Omental fat pad (tissue), 4 donors: ENCODE measurements at places on chromosomes 16 and 17. TPM values are rescaled to one million over a fixed set of nuclear protein-coding genes. Genes with fewer than 3 reads are reported as not detected.

The SYT17 gene
- 4.7 TPM for total RNA-seq

The TNFRSF17 gene
- 1.2 TPM for total RNA-seq

The CES4A gene
- total RNA-seq: 15.1 TPM

The CRYBA1 gene
- not detected for total RNA-seq

The PRSS27 gene
- 1.1 TPM for total RNA-seq

The MPV17L gene
- total RNA-seq: 7.8 TPM

DNA sequence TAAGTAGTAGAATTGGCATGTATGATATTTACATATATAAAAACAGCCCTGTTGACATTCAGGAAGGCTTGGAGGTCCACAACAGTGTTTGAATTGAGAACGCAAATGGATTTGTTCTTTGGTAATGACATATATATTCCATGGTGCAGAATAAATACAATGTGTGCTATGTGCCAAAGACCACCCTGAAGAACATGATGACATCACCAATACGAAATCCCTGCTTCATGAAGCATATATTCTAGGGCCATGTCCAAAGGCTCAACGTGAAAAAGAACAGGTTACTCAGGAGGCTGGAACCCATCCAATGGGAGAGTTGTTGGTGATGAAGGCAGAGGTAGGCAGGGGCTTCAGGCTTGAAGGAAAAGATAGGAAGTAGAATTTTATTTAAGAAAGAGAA is 423.9 kb upstream of the MAF start:
- DNase-seq: no peak

- no peak for DNase-seq
These were observed 2.5 kb downstream of the C1QTNF8 start for GRCh38 chr16:1093284-1094123.

DNA sequence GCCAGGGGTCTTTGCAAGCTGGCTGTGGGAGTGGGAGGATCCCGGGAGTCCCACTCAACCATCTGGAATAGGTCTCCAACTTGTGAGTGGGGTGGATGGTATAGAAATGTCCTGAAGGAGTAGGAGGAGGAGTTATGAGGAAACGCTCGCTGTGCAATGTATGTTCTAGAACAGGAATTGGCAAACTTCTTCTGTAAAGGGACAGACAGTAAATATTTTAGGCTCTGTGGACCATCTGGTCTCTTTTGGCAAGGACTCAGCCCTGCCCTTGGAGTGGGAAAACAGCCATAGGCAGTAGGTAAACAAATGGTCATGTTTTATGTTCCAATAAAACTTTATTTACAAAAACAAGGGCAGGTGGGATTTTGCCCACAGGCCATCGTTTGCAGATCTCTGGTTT is 149.2 kb downstream of the NPIPB5 start:
- DNase-seq: no peak

GRCh38 chr16:15608398-15609285 is 34.3 kb downstream of the MARF1 start:
- no peak for DNase-seq

- DNase-seq: no peak
These were observed 74.4 kb upstream of the TMEM132E start for GRCh38 chr17:34504814-34505484.
